ENCODE measurements at places on chromosomes 4 and X.

DNA sequence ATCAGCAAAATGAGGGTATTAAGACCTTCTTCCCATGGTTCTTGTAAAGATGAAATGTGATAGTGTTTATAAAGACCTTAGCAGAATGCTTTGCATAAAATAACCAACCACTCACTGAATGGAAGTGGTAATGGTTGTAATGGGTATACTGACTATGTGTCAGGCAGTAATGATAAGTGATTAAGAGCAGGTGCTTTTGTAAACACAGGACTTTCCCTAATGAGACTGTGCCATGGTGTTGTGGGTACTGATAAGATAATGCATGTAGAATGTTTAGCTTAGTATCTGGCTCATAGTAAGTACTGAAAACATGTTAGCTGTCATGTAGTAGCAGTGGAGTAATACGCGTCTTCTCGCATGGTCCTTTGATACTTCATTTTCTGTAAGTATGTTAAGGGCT is 6.9 kb downstream of the LSM6 start:
- no peak for DNase-seq

DNA sequence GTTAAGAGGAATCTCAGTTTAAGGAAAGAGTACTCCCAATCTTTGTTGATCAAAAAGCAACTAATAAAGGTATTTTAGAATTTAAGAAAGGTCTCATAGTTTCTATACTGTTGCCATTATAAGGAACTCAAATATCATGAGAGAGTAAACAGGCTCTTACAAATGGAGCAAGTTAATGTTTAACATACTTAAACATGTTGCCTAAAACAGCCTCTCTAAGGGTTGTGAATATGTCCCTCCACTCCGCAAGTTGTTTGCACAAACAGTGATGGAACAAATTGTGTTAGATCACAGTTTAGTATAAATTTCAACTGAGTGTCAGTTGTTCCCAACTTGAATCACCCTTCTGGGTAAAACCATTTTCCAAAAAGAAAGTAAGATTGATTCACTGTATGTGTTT is 1678.3 kb downstream of the PCDH19 start:
- no peak for DNase-seq

DNA sequence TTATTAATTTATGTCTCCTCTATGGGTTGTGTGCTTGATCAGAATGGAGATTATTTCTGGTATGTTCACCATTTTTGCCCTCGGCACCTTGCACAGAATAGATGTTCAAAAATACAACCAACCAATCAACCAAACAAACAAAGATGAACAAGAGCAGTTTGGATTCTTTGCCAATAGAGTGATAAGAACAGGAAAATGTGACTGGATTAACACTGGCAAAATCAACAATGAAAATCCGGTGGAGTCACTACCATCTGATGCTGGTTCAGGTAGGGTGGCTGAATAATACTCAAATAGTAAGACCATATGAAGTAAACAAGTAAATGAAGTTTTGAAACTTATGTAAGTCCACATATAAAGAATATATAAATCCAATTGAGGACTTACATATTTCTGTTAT is 685.0 kb upstream of the EPHA5 start:
- no peak for DNase-seq

DNA sequence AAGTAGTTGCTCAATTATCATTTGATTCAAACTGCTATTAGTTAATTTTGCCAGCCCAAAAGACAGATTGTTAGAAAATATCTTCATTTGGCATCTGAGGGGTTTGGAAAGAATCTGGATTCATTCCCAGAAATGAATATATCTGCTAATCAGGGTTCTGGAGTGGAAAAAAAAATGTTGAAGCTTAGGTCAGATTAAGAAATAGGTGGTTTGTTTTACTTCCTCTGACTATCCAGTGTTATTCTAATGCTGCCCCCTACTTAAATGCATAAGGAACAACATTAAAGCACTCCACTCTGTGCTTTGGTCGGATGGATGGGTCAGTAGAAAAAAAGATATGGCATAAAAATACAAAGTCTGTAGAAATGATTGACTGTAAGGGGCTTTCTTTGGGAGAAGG is 89.0 kb downstream of the LUZP4 start:
- no peak for DNase-seq

DNA sequence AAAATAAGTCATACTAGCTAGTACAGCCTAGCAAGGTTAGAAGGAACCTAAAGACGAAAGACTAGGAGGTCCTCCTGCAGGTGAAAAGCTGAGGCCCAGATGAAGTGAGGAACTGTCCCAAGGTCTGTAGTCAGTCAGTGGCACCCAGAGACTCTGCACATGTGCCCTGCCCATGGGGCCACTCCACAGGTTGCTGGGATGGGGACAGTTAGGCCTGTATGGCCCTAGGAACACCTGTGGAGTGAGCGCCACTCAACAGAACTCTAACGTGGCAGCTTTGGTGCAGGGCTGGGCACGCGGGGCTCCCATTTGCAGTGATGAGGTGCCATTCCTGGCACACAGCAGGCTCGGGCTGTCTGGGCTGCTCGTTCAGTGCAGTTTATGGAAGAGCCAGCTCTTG is 14.8 kb downstream of the ZNF185 start:
- no peak for DNase-seq

DNA sequence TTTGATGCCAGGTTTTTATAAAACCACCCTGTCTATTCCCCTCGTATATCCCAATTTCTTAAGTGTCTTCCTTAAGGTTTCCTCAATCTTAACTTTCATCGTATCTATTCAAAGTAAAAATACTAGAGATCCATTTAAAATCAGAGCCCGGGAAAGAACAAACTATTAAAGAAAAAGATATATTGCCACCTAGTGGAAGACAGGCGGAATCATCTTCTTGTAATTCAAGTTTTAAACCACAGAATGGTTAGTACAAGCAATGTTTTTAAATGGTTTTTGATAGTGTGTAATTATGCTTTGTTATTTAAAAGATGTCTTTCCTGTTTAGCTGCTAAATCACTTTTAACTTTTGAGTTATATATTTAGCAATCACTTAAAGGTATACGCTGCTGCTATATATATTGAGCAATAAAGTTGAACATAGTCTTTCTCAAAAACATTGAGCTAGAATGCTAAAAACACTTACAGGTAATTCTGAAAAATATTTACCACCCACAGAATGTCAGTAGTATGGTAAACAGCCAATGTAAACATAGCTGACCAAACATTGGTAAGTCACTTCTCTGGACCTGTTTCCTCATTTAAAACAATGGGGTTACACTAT is 18.2 kb downstream of the PRDM8 start:
- DNase-seq = peak; percentile 39

DNA sequence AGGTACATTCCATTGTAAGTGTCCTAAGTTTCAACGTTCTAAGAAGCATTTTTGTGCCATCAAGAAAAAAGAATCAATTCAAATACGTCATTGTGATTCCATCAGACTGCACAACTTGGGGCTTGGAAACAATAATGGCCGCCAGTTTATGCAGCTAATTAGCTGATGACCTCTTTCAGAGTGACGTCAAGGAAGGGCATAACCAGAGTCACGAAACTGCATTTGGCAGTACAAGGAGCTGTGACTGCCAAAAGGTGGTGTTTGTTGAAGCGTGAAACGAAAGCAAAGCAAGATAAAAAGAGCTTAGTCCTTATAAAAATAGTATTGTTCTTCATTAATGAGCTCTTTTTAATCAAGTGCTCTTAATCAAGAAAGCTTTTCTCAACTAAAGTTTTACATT is 81.1 kb upstream of the SH3RF1 start:
- no peak for DNase-seq

DNA sequence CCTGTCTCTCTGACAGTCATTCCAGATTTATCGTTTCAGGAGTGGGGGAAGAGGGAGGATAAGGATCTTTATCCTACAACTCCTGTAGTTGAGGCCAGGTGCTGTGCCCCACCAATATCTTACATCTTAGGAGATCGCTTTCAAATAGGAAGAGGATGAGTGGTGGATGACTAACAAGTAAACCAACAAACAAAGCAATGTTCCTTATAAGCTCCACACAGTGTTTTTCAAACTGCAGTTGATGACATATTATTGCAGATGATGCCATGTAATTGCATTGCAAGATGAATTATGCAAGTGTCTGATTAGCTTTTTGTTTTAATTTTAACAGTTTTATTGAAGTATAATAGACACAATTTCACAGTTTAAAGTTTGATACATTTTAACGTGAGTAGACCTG is 35.8 kb upstream of the TMEM164 start:
- no peak for DNase-seq

DNA sequence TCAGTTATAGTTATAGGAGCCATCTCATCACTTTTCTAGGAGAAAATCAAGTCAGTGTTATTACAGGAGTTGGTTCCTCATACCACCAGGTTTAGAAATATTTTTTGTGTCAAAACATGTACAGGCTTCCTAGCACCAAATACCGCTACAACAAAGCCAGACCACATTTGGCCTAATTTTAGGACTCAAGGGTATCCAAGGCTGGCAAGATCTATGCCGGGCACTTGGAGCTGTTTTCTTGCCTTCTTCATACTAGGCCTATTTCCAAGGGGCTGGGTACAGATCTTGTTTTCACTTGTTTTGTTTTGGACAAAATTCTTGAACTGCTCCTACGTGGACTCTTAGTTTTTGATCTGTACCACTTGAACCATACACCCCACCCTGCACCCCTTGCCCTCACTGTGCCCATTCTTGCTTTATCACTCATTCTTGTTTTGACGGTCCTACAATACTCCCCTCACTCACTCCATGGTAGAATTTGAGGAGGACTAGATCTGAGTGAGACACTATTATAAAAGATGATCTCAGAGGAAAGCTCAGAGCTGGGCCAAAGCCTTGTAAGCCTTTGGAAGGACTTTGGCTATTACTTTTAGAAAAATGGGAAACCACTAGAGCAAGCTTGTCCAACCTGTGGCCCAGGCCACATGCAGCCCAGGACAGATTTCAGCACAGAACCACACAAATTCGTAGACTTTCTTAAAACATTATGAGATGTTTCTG is 17.7 kb upstream of the TMEM144 start:
- no peak for DNase-seq

GRCh38 chr4:188876881-188877280 is 737.6 kb downstream of the TRIML1 start:
- DNase-seq = no peak

DNA sequence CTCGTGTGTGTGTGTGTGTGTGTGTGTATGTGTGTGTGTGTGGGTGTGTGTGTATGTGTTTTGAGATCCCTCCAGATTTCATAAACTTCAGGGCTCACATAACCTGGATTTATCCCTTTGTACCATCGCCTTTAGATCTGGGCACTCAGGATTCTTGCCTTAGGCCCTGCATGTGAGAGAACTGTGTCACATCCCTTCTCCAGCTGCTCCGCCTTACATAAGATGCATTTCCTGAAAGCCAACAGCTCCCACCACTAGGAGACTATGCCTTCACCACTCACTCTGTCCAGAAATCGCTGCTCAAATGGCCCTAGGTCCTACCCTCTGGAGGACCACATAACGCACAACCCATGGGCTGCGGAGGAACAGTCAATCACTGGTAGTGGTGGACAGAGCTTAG is 348.8 kb downstream of the CCSER1 start:
- no peak for DNase-seq

- DNase-seq = no peak
These were observed 280.7 kb downstream of the ASMT start for GRCh38 chrX:1895583-1895982.

DNA sequence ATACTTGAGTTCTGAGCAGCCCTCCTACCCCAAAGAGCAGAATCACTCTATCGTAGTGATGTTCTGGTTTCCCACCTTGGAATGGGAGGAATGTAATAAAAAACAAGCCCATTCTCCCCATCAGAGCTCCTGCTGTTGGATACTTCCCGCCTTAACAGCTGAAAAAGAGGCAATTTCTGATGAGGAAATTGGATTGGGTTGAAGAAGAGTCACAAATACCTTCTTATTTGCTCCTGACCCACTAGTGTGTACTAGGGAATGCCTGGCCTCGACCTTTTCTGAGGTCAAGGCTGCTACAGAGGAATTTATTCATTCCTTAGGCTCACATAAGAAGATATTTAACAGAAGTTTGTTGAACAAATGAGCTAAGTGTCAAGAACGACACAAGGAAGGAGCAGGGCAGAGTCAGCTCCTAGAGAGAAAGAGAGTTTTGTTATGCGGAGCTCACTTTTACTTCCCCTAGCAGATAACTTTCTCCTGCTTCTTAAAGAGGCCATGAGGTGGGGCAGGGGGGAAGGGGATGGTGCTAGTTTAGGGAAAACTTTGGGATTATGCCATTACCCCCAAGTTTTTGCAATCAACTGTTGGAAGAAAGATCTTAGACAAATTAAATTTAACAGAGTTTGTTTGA is 273.8 kb upstream of the CLNK start:
- DNase-seq = no peak

- peak; percentile 54 for DNase-seq
These were observed 219.6 kb downstream of the PTTG2 start for GRCh38 chr4:38179690-38180377.

DNA sequence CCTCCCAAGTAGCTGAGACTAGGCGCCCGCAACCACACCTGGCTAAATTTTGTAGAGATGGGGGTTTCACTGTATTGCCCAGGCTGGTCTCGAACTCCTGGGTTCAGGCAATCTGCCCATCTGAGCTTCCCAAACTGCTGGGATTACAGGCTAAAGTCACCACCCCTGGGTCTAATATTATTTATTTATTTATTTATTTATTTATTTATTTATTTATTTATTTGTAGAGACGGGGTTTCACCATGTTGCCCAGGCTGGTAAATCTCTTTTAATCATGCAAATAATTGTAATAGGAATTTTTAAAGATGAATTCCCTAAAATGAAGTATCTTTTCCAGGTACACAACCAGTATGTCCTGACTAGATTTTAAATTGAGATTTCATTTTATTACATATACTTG is 761.8 kb downstream of the TRAM1L1 start:
- DNase-seq = no peak

DNA sequence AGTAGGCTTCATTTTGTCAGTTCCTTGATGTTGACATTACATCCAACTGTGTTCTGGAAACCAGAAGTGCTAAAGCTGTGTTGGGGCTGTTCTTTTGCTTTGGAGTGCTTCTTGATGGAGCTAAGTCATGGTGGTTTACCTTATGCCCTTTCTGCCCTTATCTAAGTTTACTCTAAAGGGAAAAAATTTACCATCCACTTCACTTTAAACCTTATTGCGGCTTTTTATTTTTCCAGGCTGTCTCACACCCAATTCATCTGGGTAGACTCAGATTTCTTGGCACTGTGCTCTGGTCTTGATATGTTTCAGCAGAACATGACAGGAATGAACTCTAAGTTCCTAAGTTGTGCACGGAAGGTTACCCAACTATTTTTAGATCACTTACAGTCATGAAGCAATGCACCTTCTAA is 104.7 kb upstream of the TTC29 start:
- no peak for DNase-seq

GRCh38 chrX:14963447-14964236 is 90.4 kb downstream of the MOSPD2 start:
- DNase-seq = no peak

Measured in COR-L47 (cell line).